Mammary epithelial cell (primary cell): ENCODE measurements at places on chromosomes 2 and 18.

GRCh38 chr2:128834207-128834879 lies 515.7 kb upstream of the HS6ST1 start:
- no peak for DNase-seq

DNA sequence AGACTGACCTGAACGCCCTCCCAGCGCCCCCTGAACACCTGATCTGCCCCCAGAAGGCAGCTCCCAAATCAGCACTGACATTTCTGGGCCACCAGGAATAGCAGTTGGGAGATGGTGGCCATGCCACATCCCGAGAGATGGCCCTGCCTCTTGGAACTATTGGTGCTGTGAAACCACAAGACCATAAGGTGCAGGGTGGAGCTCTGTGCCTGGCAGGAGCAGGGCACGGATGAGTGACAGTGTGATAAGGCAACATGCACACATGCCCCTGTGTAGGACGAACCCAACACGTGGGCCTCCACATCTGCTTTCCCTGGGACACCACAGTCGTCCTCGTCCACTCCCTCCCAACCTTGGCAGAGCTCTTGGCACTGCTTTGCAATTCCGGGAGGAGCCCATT lies 26.9 kb downstream of the ANO7 start:
- DNase-seq, result no peak

- DNase-seq, result no peak
Measured at GRCh38 chr2:123693836-123694235, 331.3 kb upstream of the CNTNAP5 start.

DNA sequence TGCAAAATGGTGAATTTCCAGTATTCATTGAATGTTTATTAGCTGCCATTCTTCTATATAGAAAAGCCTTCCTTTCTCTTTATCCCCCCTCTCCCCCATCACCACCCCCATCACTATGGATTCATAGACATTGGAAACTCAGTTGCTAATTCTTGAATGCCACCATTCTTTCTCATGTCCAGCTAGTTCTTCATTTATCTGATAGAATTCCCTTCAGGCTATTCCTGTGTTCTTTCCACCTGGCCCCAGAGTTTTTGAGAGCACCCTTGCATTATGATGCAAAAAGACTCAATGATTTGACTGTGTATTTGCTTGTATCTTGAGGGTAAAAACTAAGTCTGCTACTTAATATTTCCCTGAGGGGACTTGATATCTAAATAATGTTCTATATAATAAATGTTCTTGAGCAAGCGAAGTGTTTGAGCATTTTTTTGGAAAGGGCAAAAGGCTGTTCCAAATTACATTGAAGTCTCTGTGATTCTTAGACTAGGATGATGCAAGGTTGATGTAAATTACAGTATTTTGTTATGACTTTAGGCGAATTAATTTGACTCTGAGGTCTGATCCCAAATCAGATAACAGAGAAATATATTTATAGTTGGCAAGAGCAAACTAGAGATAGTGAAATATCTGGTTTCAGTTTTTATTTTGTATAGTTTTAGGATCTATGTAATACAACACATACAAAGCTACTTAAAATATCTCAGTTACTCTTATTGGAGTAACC lies 18.8 kb upstream of the SOS1 start:
- DNase-seq, result no peak

- no peak for DNase-seq
Measured at GRCh38 chr2:71692621-71693277, 239.4 kb downstream of the DYSF start.

- peak; percentile 24 for DNase-seq
Measured at GRCh38 chr2:20400787-20401488, 45.9 kb upstream of the RHOB start.

- DNase-seq, result no peak
Measured at GRCh38 chr2:233152541-233152940, 92.4 kb downstream of the INPP5D start.

- DNase-seq, result no peak
Measured at GRCh38 chr2:235810846-235811245, 317.0 kb downstream of the AGAP1 start.

DNA sequence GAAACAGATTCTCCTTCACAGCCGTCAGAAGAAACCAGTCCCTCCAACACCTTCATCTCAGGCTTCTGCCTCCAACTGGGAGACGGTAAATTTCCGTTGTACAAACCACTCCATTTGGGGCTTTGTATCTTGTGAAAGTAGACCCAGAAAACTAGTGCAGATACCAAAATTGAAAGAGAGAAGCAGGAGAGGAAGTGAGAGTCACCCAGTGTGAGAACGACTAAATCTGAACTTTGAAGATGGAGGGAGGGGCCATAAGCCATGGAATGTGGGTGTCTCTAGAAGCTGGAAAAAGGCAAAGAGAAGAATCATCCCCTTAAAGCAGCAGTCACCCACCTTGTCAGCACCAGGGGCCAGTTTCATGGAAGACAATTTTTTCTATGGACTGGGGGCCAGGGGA lies 88.3 kb upstream of the LRATD1 start:
- DNase-seq, result no peak

GRCh38 chr2:38935568-38936172 lies 46.0 kb downstream of the ARHGEF33 start:
- peak; percentile 68 for DNase-seq

DNA sequence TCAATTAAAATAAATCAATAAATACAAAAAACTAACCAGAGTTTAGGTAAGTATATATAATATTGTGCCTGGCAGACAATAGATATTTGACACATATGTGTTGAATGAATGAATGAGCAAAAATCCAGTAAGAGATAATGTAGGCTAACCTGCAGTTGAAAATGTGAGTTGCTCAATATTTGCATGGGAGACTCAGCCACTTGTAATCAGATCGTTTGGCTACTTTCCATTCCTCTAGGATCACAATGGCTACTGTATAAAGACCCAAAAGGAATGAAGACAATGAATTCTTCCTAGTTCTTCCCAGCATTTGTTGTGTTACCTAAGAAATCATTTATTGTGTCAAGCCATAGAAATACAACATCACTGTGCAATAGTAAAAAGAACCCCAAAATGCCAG lies 25.3 kb downstream of the PIEZO2 start:
- DNase-seq, result no peak

DNA sequence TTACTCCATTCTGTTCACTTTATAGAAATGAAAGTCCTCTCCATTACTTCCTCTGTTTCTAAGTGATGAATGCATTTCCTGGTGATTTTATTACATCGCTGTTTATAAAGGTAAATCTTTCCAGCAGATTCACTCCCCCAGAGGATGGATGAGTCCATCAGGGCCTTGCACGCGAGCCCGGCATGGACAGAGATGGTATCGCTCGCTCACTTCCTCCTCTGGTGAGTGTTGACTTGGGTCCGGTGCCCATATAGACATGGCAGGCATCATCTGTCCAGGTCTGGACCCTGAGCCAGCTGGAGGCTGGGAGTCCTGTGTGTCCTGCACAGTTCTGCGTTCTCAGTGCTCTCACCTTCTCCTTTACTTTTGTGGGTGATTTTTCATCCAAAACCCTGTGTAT lies 733.6 kb upstream of the SALL3 start:
- no peak for DNase-seq

GRCh38 chr18:21129566-21130216 lies 18.1 kb upstream of the ROCK1 start:
- no peak for DNase-seq

- DNase-seq, result peak; percentile 48
Measured at GRCh38 chr2:11914455-11914854, 168.0 kb downstream of the LPIN1 start.

- no peak for DNase-seq
Measured at GRCh38 chr2:188727846-188728245, 246.3 kb upstream of the COL3A1 start.

- no peak for DNase-seq
Measured at GRCh38 chr18:8962855-8963635, 139.5 kb upstream of the NDUFV2 start.

DNA sequence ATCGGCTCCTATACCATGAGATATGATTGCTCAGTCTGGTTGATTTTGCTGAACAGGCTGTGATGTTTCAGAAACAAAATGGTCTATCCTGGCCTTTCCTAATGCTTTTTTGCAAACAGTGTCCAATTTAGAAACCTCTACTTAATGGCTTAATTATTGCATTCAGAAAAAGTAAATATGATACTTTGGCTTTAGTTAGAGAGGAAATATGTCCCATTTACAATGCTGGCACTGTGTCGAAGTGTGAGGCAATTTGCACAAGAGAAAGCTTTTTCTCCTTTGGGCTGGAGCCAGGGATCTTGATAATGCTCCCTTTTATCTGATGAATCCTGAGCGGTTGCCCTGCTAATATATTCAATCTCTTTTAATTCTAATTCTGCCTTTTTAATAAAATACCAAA lies 418.9 kb downstream of the EPHA4 start:
- no peak for DNase-seq

DNA sequence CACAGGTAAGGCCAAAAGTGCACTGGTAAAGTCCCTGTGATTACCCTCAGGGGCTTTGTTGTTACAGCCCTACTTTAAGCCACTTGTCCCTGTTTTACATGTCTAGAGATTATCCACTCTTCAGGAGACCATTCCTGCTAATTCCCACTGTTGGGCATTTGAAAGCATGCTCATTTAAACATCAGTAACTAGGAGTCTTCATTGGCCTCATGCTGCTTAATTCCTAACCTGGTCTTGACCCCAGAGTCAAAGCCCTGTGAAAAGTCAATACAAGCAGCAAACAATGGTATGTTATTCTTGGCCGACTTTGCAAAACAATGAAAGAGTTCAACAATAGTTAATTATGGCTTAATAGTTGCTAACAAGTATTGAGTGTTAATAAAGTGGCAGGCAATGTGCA lies 23.2 kb downstream of the AFF3 start:
- no peak for DNase-seq

- no peak for DNase-seq
Measured at GRCh38 chr2:45922577-45922988, 271.1 kb downstream of the PRKCE start.

GRCh38 chr18:48732767-48733424 lies 194.1 kb downstream of the CTIF start:
- DNase-seq, result peak; percentile 60

DNA sequence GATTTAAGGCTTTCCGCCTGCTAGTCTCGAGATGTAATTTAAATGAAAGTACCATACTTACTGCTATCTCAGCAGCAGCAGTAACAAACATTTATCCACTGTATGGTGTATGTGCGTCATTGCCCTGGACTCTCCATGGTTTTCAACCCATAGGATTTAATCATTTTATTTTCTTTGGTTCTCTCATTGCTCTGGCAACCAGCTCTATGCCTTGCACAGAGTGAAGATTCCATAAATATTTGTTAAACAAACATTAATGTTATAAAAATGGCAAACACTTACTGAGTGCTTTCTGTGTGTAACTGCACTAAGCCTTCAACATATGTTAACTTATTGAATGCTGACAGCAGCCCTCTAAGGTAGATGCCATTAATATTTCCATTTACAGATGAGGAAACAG lies 1.3 kb upstream of the LMAN1 start:
- no peak for DNase-seq

DNA sequence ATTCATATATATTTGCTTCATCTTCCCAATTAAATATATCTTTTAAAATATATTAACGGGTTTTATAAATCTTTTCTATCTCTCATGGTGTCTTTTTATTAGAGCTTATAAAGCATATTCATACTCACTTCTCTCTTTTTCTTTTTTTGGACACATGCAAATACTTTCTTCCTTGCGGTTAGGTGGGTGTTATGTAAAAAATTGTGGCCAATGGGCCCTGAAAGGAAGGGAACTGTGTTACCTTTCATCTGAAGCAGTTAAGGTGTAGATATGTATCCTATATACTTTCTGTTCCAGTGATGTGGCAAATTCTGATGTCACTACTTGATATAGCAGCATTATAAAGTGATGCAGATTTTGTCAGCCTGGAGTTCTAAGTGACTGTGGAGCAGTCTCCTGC lies 714.5 kb downstream of the PLCL1 start:
- DNase-seq, result no peak

DNA sequence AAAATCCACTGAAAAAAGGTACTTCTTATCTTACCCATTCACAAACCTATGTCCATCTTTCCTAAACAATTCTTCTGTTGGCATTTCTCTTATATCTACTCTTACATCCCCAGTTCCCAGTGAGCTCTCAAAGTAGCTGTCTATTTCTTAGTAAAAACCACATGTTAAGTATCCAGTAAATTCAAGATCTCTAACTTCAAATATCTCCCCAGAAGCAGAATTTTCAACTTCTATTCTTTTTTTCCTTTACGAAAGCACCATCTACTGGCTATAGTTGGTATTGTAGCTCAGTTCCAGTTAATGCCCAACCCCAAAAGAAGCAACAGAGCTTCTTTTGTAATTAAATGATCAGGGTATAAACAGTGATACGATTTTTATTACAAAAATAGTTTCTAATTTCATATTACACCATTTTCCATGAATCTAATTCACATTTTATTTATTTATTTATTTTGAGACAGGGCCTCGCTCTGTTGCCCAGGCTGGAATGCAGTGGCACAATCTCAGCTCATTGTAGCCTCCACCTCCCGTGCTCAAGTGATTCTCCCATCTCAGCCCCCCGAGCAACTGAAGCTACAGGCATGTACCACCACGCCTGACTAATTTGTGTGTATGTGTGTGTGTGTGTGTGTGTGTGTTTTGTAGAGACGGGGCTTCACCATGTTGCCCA lies 28.5 kb downstream of the HRH4 start:
- peak; percentile 16 for DNase-seq

- DNase-seq, result peak; percentile 20
Measured at GRCh38 chr2:106147159-106147558, 46.9 kb downstream of the UXS1 start.

GRCh38 chr18:57898506-57899124 lies 95.5 kb upstream of the ATP8B1 start:
- peak; percentile 88 for DNase-seq
